ENCODE measurements at places on chromosomes 2 and 18.

- DNase-seq: no peak
Observed at GRCh38 chr2:98561902-98562695, 46.2 kb downstream of the COA5 start.

DNA sequence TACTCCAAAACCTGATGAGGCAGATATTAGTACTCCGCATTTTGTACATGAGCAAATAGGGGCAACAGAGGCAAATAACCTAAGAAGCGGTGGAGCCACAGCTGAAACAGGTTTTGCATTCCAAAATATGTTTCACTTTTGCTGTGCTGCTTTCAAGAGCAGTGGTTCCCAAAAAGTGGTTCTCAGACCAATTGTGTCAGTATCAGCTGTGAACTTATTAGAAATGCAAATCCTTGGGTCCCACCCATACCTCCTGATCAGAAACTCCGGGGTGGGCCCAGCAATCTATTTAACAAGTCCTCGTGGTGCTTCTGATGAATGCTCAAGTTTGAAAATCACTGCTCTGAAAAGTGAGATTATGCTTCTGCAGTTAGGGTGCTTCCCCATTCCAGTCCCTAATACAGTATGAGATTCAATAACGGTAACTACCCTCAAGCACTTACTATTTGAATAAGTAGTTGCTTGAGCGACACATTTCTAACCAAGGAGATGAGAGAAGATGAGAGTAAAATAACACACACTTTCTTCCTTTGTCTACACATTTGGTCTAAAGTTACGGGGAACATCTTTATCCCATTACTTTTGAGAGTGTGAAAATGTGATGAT is 17.8 kb upstream of the TCF4 start:
- no peak for DNase-seq

GRCh38 chr2:127560201-127560930 is 24.9 kb downstream of the MYO7B start:
- DNase-seq: no peak

DNA sequence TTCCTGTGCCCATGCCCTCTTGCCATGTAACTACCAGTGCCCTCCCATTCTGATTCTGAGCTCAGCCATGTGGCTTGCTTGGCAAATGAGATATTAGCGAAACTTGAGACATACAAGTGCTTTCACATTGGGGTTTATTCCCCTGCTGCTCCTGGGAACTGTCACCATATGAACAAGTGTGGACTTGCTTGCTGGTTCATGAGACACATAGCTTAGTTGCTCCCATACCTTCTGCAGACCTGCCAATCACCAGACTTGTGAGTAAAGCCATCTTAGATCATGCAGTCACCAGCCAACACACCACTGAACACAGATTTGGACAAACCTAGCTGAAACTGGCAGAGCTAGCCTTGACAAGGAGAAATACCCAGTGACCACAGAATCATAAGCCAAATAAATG is 155.1 kb downstream of the SS18 start:
- no peak for DNase-seq

DNA sequence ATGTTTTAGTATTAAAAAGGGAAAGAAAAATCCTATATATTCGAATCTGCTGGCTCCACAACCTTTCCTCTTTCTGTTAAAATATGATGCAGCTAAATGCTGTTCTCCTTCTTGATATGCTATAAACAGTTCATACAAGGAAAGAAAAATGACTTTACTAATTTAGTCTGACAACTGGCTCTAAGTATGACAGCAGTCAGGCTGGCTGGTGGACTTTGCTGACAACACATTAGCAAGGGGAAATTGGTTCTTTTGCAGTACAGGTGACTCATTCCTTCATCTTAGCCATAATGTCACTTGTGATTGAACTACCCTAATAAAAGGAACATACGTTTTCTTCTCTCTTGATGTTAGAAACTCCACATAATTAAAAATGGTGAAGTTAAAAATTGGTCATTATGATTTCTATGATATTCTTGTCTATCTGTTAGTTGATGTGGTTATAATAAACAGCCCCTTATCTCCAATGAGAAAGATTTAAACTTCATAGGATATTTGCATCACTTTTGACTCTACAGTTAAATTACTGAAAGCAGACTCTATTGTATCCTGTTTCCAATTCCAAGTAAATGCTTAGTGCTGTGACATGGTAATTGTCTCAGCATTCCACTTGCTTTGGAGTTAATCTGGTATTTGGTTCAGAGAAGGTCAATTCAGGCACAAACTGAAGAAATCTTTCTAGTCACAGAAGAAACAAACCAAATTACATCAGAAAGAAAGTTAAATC is 315.3 kb upstream of the GULP1 start:
- no peak for DNase-seq

GRCh38 chr2:189444322-189444721 is 3.0 kb downstream of the WDR75 start:
- no peak for DNase-seq

- DNase-seq: peak; percentile 75
Observed at GRCh38 chr2:120587279-120587996, 148.2 kb upstream of the GLI2 start.

- DNase-seq: no peak
Observed at GRCh38 chr2:28702878-28703277, 48.8 kb upstream of the PPP1CB start.

DNA sequence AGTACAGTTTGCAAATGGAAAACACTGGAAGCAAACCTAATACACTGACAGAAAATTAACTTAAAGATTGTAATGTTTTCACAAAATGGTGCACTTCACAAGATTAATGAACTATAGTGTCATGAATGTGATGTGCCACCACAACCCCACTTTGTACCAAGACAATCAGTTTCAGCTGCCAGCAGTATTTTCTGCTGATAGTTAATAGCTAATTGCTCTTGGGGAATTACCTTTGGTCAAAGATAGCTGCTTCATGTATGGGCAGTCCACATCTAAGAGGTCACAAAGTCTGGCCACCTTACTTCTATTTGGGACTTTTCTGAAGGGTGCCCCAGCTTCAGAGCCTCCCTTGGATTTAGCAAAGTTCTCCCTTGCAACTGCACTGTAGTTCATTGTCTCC is 254.0 kb downstream of the CALCRL start:
- DNase-seq: no peak

DNA sequence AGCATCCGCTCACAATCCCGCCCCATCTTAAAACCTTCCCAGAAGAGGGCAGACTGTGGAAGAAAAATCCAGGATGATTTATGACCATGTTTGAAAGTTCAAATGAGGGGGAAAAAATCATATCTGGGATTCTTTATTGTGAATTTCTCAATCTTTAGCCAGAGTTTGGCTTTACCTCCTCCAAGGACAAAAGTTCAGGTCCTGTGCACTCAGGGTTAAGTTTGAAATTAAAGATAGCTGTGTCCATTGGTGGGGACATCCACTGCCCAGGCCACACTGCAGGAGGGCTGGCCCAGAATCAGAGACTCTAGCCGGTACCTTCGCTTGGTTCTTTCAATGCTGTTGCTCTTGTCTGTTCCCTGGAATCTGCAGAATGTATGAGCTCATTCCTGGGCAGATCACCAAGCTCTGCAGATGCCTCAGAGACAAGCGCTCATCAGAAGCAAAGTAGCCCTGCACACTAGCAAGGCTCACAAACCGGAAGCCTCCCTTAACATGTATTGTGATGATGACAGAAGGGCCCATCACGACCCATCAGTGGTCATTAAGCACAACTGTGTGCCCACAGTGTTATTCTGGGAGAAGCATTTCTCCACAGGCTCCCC is 375.3 kb upstream of the KLHL29 start:
- DNase-seq: no peak

- DNase-seq: no peak
Observed at GRCh38 chr18:58535340-58536201, 93.3 kb downstream of the ALPK2 start.

DNA sequence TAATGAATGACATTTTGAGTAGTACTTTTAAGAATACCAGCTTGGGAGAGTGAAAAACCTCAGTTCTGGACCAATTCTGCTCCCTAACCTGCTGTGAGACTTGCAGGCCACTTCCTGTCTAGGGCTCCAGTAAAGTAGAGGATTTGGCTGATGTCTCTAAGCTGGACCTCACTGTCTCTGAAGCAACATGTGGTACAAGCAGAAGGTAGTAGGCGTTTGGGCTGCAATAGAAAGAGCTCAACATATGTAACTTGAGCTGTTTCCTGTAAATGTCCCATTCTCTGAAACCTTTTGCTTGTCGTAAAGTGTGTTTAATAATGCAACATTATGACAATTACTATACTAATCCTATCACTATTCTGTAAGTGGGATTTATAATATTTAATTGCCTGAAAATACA is 213.1 kb downstream of the MYO3B start:
- no peak for DNase-seq

DNA sequence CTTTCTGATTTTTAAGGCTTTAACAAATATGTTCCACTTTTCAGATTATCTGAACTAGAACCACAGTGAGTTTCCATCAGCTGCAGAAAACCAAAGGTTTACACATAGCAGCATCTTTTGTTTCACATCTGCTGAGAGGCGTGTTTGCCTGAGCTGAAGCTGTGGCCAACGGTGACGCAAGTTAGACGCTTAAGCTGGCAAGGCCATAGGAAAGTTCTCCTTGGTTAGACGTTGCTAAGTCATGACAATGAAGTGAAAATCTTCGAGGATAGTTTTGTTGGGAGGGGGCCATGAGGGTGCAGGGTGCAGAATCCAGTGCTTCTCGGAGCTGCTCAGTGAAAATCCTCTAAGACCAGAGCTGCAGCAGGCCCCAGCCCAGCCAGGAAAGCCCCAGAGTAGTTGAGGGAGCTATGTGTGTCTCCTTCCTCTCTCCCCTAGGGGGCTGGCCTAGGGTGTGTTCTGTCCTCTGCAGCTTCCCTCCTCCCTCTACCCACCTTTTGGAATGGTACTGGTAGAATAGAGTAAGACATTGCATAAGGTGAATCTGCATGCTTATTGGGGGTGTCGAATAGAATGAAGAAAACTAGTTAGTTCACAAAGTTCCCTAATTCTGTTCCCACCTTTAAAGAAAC is 105.4 kb downstream of the FHOD3 start:
- DNase-seq: no peak

DNA sequence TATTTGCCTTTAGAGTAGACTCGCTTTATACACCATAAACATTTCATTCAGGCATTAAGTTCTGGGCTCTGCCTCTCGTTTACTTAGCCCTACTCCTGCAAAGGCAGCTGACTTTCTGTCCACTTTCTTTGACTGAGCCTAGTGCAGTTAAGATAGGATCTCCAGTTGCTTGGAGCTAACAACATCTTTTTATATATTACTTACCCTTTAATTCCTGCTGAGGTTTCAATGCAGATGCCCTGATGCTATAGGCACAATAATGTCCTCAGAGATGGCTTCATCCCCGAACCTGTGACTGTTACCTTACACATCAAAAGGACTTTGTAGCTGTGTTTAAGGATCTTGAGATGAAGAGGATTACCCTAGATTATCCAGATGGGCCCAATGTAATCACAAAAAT is 505.8 kb upstream of the TNP1 start:
- no peak for DNase-seq

All from ecto neural progenitor cell (in vitro differentiated cells).